ENCODE measurements at places on chromosomes 12 and 14. TPM values are rescaled to one million over a fixed set of nuclear protein-coding genes. Genes with fewer than 3 reads are reported as not detected.

RNU4-1 gene
- under 0.01 TPM for total RNA-seq

TPPP2 gene
- not detected for total RNA-seq

NKX2-1 gene
- not detected for total RNA-seq

PPFIA2 gene
- total RNA-seq, result not detected

CDK4 gene
- 131 TPM for total RNA-seq

YBX3 gene
- 157 TPM for total RNA-seq

UNC119B gene
- 14.3 TPM for total RNA-seq

RNF34 gene
- total RNA-seq, result 98.3 TPM

REM2 gene
- total RNA-seq, result under 0.01 TPM

MOK gene
- 3.1 TPM for total RNA-seq
